Articular chondrocyte of knee joint (primary cell): ENCODE measurements at places on chromosomes 5 and 9. TPM values are rescaled to one million over a fixed set of nuclear protein-coding genes. Genes with fewer than 3 reads are reported as not detected.

Gene ANKRD55
- 0.13 TPM in 1 of 2 replicates, not detected in the other for total RNA-seq

Gene LHX6
- total RNA-seq = not detected in 2 replicates

Gene LOX
- 448 and 518 TPM in 2 replicates for total RNA-seq

Gene PAPPA
- total RNA-seq = 16.3 and 52.5 TPM in 2 replicates

Gene SDHA
- total RNA-seq = 95.6 and 112 TPM in 2 replicates

Gene FLT4
- total RNA-seq = 0.13 TPM in 1 of 2 replicates, not detected in the other

Gene CENPK
- total RNA-seq = 13.3 and 16.1 TPM in 2 replicates

Gene FAM151B
- total RNA-seq = 13.7 and 14.6 TPM in 2 replicates

Gene CCDC180
- total RNA-seq = 4.0 and 8.6 TPM in 2 replicates

Gene PALM2AKAP2
- total RNA-seq = 6.5 and 11.0 TPM in 2 replicates

Gene CNTFR
- not detected in 2 replicates for total RNA-seq

Gene SLIT3
- total RNA-seq = 1.5 and 1.7 TPM in 2 replicates

Gene ZNF300
- 8.1 and 10.6 TPM in 2 replicates for total RNA-seq

Gene GPR151
- total RNA-seq = not detected in 2 replicates

Gene WDR31
- 2.9 and 3.2 TPM in 2 replicates for total RNA-seq

Gene FCN2
- total RNA-seq = not detected in 2 replicates

Gene MRPS30
- 77.4 and 86.4 TPM in 2 replicates for total RNA-seq

Gene ENTPD2
- total RNA-seq = not detected in 2 replicates

Gene PCDHGA5
- 5.6 and 6.5 TPM in 2 replicates for total RNA-seq

Gene DEPDC1B
- total RNA-seq = 3.1 and 5.1 TPM in 2 replicates

Gene TMEM174
- not detected in 2 replicates for total RNA-seq
